ENCODE measurements at places on chromosomes 11 and 22. TPM values are rescaled to one million over a fixed set of nuclear protein-coding genes. Genes with fewer than 3 reads are reported as not detected.

DNA sequence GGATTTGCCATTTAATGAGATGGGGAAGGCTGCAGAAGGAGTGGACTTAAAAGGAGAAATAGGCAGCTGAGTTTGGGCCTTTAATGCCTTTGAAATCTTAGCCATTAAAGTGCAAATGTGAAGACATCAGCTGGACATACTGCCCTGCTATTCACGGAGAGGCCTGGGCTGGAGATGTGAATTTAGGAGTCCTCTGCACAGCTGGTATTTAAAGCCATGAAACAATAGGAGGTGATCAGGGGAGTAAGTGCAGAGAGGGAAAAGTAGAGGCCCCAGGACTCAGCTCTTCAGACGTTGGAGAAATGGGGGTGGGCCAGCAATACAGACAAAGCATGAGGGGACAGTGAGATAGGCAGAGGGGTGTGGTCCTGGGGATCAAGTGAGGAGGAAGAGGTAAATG lies 16.6 kb downstream of the SLC3A2 start:
- no peak for DNase-seq

- no peak for DNase-seq
Observed at GRCh38 chr11:75536786-75537641, 11.3 kb upstream of the GDPD5 start.

DNA sequence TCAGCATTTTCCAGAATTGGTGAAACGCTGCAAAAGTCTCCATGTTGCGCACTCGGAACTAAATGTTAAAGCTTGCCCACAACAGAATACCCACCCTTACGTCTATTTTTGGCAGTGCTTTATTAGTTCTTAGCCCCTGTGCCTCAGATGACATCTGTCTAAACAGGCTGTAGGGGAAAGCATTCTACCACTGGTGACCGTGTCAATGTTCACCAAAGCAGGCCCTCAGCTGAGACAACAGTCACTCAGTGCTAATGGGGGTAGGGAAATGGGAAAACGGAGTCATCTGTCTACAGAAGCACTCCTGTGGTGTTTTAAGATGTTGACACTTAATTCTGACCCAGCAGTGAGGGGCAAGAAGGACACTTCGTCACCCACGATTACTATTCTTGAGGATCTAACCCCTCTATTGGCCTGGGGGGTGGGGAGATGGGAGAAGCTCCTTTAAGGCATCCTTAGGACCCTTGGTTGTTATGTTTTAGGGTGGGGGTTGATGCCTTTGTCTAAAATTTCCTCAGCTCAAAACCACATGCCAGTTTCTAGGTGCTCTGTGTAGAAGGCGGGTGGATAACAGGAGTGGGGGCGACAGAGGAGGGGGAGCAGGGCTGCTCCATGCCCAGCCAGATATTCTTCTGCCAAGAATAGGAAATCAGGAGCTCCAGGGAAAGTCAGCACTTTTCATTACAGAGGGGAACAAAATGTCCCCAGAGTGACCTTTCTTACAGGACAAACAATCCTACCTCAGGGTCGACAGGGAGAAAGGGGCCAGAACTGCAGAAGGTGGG lies 15.6 kb upstream of the MFRP start:
- DNase-seq, result no peak

DNA sequence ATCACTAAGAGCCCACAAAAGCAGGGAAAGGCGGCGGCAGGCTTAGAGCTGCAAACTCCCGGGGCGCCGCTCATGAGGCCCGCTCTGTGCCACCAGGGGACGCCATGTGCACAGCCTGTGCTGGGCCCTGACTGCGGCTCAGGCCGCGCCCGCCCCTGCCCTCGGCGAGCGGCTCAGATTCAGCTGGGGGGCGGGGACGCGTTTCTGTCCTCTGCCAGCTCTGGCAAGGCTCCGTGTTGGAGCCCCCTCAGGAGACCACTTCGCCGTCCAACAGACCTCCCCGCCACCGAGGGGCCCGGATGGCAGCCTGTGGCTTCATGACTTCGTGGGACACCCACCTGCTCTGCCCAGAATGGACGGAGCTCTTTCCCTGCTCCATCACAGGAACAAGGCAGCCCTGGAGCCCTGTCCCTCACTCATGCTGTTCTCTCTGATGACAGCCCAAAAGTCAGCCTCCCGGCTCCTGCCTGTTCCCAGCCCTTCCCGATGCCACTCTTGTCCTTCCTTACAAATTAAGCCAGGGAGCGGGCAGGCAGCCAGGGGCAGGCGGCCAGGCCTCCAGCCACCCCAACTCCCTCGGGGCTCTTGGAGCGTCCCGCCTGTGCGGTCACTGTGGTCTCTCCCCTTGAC lies 69.1 kb downstream of the NAT10 start:
- DNase-seq, result peak; percentile 86

DNA sequence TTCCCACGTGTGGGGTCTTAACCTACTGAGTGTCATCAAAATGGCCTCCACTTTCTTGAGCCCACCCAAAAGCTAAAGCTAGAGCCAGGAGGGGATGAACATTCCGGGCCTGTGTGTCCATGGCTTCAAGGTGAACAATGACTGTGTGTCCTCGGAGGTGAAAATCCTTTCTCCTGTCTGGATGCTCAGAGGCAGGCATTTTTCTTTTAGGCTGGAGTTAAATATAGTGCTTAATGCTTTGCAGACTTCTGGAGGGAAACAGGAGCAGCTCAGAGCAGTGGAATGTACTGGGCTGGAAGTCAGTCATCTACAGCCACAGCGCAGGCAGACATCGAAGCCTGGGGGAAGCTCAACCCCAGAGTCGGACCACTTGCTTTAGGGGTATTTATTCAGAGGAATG lies 68.6 kb upstream of the TMEM45B start:
- no peak for DNase-seq

DNA sequence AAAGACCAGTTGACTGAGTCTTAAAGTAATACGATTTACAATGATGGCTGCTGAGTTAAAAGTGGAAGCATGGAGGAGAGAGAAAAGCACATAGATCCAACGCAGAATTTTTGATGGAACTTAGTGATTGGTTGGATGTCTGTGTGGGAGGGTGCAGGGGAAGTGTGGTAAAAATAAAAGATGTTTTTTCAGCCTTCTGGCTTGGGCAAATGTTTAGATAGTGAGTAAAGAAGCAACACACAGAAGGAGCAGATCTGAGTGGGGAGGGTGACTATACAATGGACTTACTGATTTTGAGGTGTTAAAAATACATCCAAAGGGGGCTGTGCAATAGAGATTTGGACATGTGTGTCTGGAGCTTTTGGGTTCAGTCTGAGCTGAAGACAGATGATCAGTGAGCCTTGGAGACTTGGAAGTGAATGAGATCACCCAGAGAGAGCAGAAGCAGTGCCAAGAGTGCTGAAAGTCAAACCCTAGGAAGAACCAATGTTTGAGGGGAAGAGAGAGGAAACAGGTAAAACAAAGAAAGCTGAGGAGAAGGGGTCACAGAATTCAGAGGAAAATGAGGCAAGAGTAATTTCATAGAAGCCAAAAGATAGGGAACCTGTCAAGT lies 8.6 kb downstream of the GRIA4 start:
- DNase-seq, result no peak

Gene UBQLN3
- total RNA-seq, result 0.75 TPM

Gene F2
- total RNA-seq, result 0.48 TPM

Gene BTG4
- not detected for total RNA-seq

Gene NAP1L4
- 120 TPM for total RNA-seq

Gene ENDOD1
- 77.4 TPM for total RNA-seq

Gene KREMEN1
- total RNA-seq, result 23.6 TPM
